ENCODE measurements at places on chromosomes 1 and 21.

DNA sequence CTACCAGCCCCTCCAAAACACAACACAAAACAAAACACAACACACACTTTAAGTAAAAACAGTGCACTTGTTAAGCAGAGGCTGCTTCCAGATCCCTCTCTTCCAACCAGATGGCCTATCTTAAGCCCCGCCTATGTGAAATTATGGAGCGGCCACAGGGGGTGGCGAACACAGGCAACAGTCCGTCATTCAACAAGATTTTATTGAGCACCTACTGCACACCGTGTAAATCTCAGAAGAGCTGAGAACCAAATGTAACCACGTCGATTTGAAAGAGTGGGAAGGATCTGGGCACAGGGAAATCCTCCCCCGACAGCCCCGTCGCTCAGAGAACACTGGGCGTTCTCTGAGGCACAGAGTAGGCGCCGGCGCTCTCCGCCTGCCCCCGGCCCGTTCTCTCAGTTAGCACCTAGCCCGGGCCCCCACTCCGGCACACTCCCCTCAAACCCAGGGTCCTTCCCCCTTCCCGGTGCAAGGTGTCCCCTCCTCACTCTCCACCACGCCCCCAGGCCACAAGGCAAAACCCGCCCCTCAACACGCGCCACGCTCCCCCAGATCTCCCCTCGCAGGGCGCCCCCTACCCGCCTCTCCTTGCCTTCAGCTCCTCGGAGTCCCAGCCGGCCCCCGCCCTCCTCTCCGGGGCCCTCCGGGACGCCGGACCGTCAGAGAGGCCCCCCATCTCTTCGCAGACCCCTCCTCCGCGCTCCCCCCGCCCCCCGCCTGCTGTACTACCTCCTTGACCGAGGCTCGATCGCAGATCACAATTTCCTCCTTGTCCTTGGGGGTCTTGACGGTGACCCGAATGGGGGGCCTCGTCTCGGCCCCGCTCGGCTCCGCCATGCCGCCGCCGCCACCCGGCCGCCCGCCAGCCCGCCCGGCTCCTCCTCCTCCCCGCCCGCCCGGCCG, 483 bp downstream of the UBQLN4 start:
- DNase-seq = peak; percentile 37

GRCh38 chr21:41029571-41029970, 138.4 kb upstream of the BACE2 start:
- DNase-seq = no peak

DNA sequence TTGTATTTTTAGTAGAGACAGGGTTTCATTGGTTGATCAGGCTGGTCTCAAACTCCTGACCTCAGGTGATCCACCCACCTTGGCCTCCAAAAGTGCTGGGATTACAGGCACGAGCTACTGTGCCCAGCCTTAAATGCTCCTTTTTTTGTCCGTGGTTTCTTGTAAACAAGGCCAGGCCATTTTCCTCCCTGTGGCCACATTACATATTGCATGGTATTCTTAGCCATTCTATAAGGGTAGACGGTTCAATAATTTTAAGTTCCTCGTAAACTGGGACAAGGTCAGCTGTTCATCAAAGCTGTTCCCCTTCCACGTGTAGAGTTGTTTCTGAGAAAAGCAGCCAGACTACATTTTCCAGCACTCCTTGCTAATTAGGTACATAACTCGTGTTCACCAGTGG, 10.3 kb upstream of the LUZP1 start:
- no peak for DNase-seq

DNA sequence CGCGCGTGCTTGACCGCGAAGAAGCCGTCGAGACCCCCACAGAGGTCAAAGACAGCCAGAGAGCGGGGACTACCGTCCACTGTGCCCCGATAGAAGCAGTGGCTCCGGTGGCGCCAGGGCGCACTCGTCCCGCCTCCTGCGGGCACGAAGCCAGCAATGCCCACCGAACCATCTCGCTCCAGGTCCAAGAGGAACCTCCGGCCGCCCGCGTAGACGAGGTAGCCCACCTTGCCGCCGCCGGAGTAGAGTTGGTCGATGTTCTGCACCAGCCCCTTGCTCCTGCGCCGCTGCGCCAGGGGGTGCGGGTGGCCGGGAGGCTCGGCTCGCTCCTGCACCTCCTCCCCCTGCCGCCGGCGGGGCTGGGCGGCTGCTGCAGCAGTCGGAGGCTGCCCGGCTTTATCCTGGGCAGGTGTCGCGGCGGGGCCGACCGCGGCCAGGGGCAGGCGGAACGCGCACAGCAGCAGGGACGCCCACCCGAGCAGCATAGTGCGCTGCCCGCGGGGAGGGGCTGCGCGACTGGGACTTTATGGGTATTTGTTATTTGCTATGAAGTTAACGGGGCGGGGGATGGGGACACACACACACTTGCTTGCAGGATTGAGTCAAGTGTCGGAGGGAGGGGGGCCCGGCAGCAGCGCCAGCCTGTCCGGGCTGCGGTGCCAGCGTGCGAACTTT, 844 bp downstream of the ADAMTS5 start:
- no peak for DNase-seq

DNA sequence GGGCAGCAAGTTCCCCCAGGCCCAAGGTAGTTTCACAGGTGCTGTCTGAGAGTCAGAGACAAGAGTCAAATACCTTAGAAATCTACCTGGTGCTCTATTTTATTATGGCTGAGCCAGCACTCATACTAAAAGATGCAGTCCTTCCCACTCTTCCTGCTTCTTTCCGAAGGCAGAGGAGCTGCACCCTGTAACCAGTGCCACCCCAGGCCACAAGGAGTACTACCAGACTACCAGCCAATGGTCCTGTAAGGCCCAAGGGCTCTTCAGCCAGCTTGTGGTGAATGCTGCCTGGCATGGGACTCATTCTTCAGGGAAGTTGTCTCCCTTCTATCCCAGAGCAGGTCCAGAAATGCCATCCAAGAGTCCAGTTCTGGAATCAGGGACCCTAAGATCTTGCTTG, 203.8 kb upstream of the DUSP10 start:
- no peak for DNase-seq

GRCh38 chr1:15768388-15768787, 9.8 kb downstream of the FBLIM1 start:
- DNase-seq = no peak

DNA sequence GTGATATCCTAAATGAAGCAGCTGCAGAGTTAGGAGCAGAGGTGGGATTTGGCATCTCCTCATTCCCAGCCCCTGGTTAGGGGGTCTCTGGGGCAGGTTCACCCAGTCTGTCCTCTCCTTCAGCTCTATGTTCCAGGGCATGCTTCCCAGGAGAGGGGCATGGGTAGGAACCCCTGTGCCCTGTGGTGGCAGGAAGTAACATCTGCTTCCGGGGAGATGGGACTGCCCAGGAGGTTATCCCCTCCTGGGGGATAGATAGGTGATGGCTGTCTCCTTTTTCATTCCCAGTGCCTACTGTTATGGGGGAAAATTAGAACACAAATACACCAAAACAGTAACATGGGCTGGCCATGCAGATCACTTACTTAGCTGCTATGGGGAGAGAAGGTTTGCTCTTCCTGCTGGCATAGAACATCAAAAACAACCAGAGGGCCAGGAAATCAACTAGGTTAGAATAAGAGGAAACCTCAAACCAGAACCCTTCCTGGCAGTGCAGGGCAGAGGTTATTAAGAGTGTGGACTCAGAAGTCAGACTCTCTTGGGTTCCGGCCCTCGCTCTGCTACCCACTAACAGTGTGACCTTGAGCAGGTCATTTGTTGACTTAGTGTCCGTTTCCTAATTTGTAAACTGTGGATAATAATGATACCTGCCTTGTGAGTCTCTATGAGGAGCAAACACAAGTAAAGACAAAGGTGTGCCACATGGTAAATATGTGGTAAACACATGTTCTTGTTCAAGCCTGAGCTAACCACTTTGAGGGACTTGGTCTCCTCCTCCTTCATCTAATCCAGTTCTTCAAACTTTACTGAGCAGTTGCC, 157.8 kb upstream of the JUN start:
- no peak for DNase-seq

GRCh38 chr1:168555508-168556046, 11.8 kb upstream of the XCL2 start:
- DNase-seq = no peak

Measured in stimulated activated CD4-positive, alpha-beta T cell treated with anti-CD3 and anti-CD28 coated beads, TNF-alpha, amount 100 ng/mL, for 1 hour (primary cell).